DMS79 (cell line): ENCODE measurements at places on chromosomes 2 and 18.

DNA sequence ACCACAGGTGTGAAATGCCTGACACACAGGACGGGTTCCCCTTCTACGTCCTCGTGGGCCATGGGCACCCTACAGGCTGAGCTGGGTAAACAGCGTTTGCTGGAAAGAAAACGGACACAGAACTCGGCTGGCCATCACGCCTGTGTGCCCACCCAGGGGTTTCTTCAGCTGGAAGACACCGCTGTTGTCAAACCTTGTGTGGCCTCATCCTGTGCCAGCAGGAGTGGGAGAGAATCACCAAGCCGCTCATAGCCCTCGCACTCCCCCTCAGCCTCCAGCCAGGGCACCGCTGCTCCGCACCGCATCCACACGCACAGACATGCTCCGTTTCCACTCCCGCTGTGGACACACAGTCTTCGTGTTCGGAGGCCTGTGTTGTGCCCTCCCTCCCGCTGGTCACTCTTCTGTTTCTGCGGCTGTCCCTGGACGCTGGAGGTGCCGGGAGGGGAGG is 161.4 kb downstream of the PXDN start:
- DNase-seq = no peak

- DNase-seq = no peak
Measured at GRCh38 chr2:1974397-1974796, 230.1 kb upstream of the PXDN start.

DNA sequence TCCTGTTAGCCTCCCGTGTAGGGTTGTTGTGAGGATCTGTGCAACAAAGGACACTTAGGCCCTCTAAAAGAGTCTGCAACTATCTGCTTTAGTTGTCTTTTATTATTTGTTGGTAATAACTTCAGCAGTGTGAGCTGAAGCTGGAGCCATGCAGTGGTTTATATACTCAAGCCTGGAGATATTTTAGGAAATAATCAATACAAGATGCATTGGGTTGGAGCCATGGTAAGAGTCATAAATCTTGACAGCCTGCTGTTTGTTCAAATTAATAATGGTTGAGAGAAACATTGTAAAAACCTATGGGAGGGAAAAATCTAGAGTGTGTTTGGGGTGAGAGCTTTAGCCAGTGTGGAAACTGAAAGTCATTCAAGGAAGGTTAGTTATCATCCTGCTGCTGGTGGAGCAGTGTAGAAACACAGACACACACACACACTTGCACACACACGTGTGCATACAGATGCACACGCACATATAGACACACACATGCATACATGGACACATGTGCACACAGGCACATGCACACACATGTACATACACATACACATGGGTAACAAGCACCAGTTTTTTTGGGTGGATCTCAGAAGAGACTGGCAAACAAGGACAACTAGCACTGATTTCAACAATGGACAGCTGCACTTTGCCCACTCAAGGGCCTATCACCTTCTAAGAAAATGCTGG is 51.0 kb downstream of the ACOXL start:
- DNase-seq = no peak

DNA sequence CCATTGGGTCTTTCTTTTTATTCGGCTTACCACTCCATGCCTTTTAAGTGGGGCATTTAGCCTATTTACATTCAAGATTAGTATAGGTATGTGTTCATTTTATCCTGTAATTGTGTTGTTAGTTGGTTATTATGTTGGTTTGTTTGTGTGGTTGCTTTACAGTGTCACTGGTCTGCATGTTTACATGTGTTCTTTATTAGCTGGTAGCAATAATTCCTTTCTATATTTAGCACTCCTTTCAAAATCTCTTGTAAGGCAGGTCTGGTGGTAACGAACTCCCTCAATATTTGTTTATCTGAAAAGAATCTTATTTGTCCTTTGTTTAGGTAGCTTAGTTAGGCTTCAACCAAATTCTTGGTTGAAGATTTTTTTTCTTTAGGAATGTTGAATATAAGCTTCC is 68.7 kb upstream of the XDH start:
- DNase-seq = no peak
